ENCODE measurements at places on chromosomes 3 and 15.

DNA sequence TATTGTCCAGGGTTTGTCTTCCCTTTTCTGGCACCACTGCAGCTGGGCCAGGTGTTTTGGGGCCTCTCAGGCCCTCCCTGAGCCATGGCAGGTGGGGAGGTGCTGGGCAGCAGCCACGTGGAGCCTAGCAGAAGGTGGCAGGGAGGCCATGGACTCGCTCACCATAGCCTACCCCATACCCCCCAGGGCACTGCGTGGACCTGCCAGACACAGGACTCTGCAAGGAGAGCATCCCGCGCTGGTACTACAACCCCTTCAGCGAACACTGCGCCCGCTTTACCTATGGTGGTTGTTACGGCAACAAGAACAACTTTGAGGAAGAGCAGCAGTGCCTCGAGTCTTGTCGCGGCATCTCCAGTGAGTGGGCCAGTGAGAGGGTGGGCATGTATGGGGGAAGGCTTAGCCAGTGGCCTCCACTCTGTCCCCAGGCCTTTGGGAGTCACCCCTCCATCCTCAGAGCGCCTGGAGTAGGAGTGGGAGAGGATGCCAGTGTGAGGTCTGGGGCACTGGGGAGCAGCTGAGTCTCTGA is 11.9 kb downstream of the SPINT1 start:
- peak; percentile 27 for DNase-seq
- H3K27ac ChIP-seq: no peak overlapping the region
- H3K4me1 ChIP-seq: no peaks in the 10 kb centered on the region
- no peaks in the 10 kb centered on the region for H3K36me3 ChIP-seq
- H3K27me3 ChIP-seq: no peaks in the 10 kb centered on the region
- H3K4me3 ChIP-seq: no peak overlapping the region

DNA sequence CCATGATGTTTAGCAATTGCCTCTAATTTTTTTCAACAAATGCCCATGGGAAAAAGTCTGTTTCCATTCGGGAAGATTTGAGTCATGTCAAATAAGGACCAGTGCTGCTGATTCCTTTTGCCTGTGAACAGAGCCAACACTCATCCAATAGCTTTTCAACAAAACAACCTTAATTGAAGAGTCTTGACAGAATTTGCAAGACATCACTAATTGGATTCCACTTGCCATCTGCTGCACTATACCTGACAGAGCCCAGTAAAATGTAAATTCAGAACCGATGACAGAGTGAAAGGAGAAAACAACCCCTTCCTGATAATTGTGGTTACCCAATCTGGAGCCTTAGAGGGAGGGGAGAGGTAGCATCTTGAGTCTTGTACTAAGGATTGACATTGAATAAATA is 426.7 kb downstream of the AGBL1 start:
- H3K27ac ChIP-seq: no peak overlapping the region
- no peaks in the 10 kb centered on the region for H3K4me1 ChIP-seq
- H3K36me3 ChIP-seq: no peaks in the 10 kb centered on the region
- no peak for DNase-seq

- H3K27ac ChIP-seq: no peak overlapping the region
- H3K27me3 ChIP-seq: no peaks in the 10 kb centered on the region
- H3K4me3 ChIP-seq: no peak overlapping the region
- no peaks in the 10 kb centered on the region for H3K4me1 ChIP-seq
Measured at GRCh38 chr3:13009132-13009945, 63.9 kb downstream of the IQSEC1 start.

DNA sequence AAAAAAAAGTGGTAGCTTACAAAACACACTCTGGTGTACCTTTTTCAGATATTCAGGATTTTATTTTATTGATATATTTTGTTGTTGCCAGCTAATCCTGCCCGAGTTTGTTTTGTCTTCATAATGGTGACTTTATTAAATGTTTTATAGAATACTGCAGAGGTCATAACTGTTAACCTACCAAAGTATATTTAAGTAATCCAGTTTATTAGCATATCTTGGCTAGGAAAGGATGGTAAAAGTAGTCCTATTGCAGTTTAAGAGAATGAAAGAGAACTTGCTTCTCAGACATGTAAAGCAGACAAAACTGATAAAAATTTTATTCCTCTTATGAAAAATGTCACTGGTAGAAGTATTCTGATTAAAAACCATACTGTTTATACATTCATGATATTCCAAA is 59.2 kb upstream of the IGSF10 start:
- H3K36me3 ChIP-seq: no peaks in the 10 kb centered on the region
- H3K4me3 ChIP-seq: no peak overlapping the region
- H3K4me1 ChIP-seq: no peaks in the 10 kb centered on the region
- no peaks in the 10 kb centered on the region for H3K27me3 ChIP-seq
- H3K27ac ChIP-seq: no peak overlapping the region
- DNase-seq: no peak

DNA sequence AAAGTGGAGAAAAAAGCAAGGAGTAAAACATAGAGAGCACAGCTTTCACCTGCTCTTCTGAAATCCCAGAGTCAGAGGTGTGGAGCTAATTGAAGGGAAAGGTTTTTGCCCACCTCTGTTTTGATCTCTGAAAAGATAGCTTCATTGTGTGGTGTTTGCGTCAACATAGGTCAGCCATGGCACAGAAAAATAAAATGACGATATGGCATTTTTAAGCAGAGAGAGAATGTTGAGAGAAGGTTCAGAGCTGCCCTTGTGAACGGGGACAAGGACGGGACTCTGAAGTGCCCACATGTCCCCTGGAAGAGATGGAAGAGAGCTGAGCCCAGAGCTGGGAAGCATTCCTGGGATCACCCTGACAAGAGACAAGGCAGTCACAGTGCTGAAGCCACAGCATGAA is 249.4 kb upstream of the PLSCR5 start:
- H3K27ac ChIP-seq: no peak overlapping the region
- H3K4me3 ChIP-seq: no peak overlapping the region
- H3K36me3 ChIP-seq: no peaks in the 10 kb centered on the region
- no peaks in the 10 kb centered on the region for H3K4me1 ChIP-seq
- no peaks in the 10 kb centered on the region for H3K27me3 ChIP-seq
- DNase-seq: no peak

DNA sequence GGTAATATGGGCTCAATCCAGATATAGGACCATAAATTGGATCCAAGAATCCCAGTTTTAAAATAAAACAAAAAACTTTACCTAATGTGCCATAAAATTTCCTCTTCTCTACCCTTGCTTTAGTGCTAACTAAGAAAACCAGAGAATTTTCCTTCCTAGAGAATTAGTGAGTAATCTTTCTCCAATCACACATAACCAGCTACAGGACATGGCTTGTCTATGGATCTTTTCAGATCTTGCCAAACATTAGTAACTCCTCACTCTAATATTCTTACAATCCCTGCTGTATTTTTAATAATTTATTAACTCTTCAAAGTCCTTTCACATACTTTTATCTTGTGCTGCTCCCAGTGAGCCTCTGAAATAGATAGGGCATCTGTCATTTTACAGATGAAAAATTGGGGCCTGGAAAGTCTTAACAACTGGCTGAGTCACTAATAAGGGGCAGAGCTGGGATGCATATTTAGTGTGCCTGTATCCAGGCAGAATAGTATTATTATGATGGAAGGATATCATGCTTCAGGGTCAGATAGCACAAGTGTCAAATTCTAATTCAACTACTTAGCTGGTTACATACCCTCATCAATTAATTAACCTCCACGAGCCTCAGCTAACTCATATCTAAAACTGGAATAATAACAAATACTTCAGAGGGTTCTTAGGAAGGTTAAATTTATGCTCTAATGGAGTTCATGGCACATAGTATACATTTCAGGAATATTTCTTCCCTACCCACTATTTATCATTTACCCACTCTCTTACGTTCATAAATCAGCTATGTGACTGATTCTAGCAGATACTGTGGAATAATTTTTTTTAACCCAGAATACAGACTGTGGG is 5.6 kb downstream of the ZBED2 start:
- H3K4me3 ChIP-seq: no peak overlapping the region
- DNase-seq: no peak
- H3K27me3 ChIP-seq: no peaks in the 10 kb centered on the region
- H3K27ac ChIP-seq: no peak overlapping the region
- no peaks in the 10 kb centered on the region for H3K4me1 ChIP-seq
- H3K36me3 ChIP-seq: no peaks in the 10 kb centered on the region

GRCh38 chr3:135779590-135780235 is 185.8 kb upstream of the PPP2R3A start:
- no peaks in the 10 kb centered on the region for H3K36me3 ChIP-seq
- no peaks in the 10 kb centered on the region for H3K27me3 ChIP-seq
- H3K27ac ChIP-seq: no peak overlapping the region
- no peak for DNase-seq

DNA sequence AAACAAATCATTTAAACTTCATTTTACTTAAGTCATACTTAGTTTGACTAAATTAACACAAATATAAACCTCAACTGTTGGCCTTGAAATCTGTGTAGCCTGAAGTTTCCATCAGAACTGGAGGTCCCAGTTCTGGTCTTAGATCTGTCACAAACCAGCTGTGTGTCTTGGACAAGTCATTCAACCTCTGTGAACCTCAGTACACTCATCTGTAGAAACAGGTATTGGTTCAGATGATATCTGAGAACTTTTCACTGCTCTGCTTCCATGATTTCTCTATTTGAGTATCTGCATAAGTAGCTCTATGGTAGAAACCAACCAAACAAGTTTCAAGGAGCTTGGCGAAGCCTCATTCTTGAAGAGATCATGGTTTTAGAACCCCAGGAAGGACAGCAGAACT is 60.4 kb upstream of the SLC2A2 start:
- H3K36me3 ChIP-seq: no peaks in the 10 kb centered on the region
- H3K27ac ChIP-seq: no peak overlapping the region
- DNase-seq: no peak
- H3K27me3 ChIP-seq: no peaks in the 10 kb centered on the region

DNA sequence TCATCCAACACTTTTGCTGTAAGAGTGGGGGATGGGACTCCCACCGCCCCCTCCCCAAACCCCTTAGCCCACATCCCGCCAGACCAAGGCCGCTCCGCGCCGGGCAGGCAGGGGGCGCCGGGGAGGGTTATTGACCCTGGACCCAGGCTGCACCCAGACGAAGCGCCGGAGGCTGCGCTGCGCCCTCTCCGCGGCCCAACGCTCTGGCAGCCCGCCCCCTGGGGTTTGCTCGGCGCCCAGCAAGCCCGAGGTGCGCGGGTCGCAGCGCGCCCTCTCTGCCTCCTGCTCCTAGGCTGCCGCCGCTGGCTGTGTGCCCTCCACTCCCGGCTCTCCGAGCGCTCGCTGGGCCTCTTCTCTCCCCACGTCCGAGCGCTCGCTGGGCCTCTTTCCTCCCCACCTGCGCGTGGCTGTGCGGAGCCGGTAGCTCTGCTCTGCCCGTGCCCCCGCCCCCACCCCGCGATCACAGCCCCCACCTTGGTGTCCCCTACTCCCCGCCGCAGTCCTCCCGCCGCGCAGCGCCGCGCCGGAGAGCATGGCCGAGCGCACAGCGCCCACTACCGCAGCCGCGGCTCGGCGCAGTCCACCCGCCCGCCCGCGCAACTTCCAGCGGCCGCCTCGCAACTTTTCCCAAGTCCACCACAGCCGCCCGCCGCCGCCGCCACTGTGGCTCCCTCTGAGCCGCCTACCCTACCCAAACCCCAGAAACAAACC is 1.2 kb downstream of the MECOM start:
- peak overlapping the region; percentile 78 for H3K4me3 ChIP-seq
- no peaks in the 10 kb centered on the region for H3K4me1 ChIP-seq
- H3K27ac ChIP-seq: peak overlapping the region; percentile 91

- no peak overlapping the region for H3K4me3 ChIP-seq
- no peak for DNase-seq
- H3K27ac ChIP-seq: no peak overlapping the region
- H3K36me3 ChIP-seq: no peaks in the 10 kb centered on the region
Measured at GRCh38 chr15:61701455-61701854, 358.8 kb downstream of the VPS13C start.

DNA sequence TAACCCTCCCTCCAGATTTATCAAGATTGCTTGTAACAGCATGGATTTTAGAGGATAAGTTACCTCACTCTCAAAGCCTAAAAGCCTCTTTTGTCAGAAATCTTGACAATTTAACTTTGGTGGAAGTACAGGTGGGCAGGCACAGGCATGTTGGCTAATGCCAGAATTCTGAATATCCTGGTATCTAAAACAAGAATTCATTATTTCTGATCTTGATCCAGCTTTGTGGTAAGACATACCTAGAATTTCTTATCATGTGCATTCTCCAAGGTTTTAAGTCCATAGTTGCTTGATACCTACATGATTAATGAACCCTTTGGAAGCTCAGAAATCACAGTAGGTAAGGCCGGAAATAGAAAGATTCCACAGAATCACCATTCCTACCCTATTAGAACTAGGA is 109.9 kb upstream of the TTC14 start:
- H3K4me1 ChIP-seq: no peaks in the 10 kb centered on the region
- no peak overlapping the region for H3K4me3 ChIP-seq
- no peaks in the 10 kb centered on the region for H3K36me3 ChIP-seq
- H3K27me3 ChIP-seq: no peaks in the 10 kb centered on the region

GRCh38 chr3:85270488-85270887 is 311.7 kb downstream of the CADM2 start:
- no peaks in the 10 kb centered on the region for H3K27me3 ChIP-seq
- H3K4me3 ChIP-seq: no peak overlapping the region

- DNase-seq: no peak
- no peaks in the 10 kb centered on the region for H3K36me3 ChIP-seq
- H3K4me1 ChIP-seq: peaks cover 3% of the 10 kb centered on the region
- no peak overlapping the region for H3K4me3 ChIP-seq
Measured at GRCh38 chr15:89179966-89180875, 41.2 kb downstream of the RLBP1 start.

- peaks cover 1% of the 10 kb centered on the region for H3K4me1 ChIP-seq
- H3K27ac ChIP-seq: no peak overlapping the region
- H3K36me3 ChIP-seq: peaks cover 2% of the 10 kb centered on the region
- DNase-seq: no peak
- no peaks in the 10 kb centered on the region for H3K27me3 ChIP-seq
- no peak overlapping the region for H3K4me3 ChIP-seq
Measured at GRCh38 chr15:52656412-52656811, 22.8 kb downstream of the ATOSA start.

DNA sequence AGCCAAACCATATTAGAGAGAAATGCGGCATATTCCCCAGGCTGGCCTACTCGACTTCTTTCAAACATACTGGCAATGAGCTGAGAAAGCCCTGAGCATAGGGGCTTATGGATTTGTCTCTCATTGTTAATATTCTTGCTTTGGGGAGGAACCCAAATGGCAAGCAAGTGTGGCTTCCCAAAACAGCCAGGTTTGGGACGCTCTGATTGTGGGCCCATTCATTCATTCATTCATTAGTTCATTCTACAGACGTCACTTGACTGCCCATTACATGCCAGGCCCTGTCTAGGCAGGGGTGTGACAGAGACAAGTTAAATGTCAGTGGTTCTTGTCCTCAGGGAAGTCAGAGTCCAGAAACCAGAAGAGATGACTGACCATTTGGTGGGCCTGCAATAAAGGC is 77.4 kb upstream of the THBS1 start:
- H3K36me3 ChIP-seq: no peaks in the 10 kb centered on the region
- DNase-seq: no peak
- H3K27me3 ChIP-seq: no peaks in the 10 kb centered on the region
- no peak overlapping the region for H3K4me3 ChIP-seq

- no peak overlapping the region for H3K27ac ChIP-seq
- H3K36me3 ChIP-seq: no peaks in the 10 kb centered on the region
- DNase-seq: no peak
- no peaks in the 10 kb centered on the region for H3K27me3 ChIP-seq
Measured at GRCh38 chr3:154552338-154552737, 122.3 kb upstream of the GPR149 start.

- H3K27ac ChIP-seq: no peak overlapping the region
- H3K27me3 ChIP-seq: no peaks in the 10 kb centered on the region
- H3K4me1 ChIP-seq: no peaks in the 10 kb centered on the region
- no peaks in the 10 kb centered on the region for H3K36me3 ChIP-seq
Measured at GRCh38 chr3:131716007-131716406, 213.2 kb upstream of the MRPL3 start.

GRCh38 chr3:46080124-46080968 is 53.1 kb upstream of the XCR1 start:
- H3K4me1 ChIP-seq: no peaks in the 10 kb centered on the region
- H3K4me3 ChIP-seq: no peak overlapping the region
- H3K36me3 ChIP-seq: no peaks in the 10 kb centered on the region
- no peak for DNase-seq

All from aorta (tissue), 5 donors.